ENCODE measurements at places on chromosomes 3 and 15. TPM values are rescaled to one million over a fixed set of nuclear protein-coding genes. Genes with fewer than 3 reads are reported as not detected.

HES1 gene
- total RNA-seq: 32.9 TPM

ROBO2 gene
- total RNA-seq: not detected

DNA sequence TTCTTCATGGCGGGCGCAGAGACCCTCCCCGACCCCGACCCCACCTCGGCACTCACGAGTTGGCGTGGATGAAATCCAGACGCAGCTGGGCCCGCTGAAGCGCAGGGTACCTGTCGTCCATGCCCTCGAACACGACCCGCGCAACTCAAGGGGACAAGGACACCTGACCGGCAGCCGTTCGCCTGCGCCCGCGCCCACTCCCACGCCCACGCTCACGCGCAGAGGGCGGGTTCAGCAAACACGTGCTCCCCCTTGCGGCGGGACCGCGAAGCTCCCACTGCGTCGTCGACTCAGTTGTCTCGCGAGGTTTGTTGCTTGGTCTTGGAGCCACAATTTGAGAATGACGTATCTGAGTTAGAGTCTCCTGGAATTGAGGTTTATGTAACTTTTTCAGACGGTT, at the start of gene MORC1:
Gene MORC1 (minus strand): TSS at position 196 of the 400 bp plus-strand sequence. CDS start 75 bp downstream, at position 121.
- no peak for DNase-seq

RASGRP1 gene
- total RNA-seq: 1.6 TPM

AMIGO3 gene
- total RNA-seq: 0.32 TPM

RTP3 gene
- total RNA-seq: not detected

WWTR1 gene
- 46.9 TPM for total RNA-seq

GRCh38 chr3:119362940-119363725, 69.0 kb downstream of the ARHGAP31 start:
- DNase-seq: no peak

CYP8B1 gene
- 0.12 TPM for total RNA-seq

- no peak for DNase-seq
Observed at GRCh38 chr3:165984589-165984988, 147.4 kb upstream of the BCHE start.
